ENCODE measurements at places on chromosomes 13 and 19. TPM values are rescaled to one million over a fixed set of nuclear protein-coding genes. Genes with fewer than 3 reads are reported as not detected.

GRCh38 chr19:2970201-2970835, 7.0 kb upstream of the TLE6 start:
- peaks cover 5% of the 10 kb centered on the region for H3K27me3 ChIP-seq
- H3K36me3 ChIP-seq, result no peaks in the 10 kb centered on the region
- DNase-seq, result no peak
- no peak overlapping the region for H3K4me3 ChIP-seq

DNA sequence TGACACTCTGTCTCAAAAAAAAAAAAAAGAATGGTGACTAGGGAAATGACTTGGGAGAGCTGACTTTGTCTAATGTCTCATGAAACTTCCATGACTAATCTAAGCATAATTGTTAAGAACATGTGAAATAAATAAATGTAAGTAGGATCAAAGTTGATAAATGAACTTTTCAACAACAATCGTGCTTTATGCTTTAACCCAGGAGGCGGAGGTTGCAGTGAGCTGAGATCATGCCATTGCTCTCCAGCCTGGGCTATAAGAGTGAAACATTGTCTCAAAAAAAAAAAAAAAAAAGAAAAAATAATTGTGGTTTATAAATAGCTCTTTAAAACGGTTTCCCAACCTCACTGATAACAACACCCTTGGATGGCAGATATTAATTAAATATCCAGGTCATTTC, 12.9 kb upstream of the AKT2 start:
- no peaks in the 10 kb centered on the region for H3K4me1 ChIP-seq
- no peak overlapping the region for H3K27ac ChIP-seq
- no peak for DNase-seq
- no peaks in the 10 kb centered on the region for H3K36me3 ChIP-seq
- H3K4me3 ChIP-seq, result no peak overlapping the region

DNA sequence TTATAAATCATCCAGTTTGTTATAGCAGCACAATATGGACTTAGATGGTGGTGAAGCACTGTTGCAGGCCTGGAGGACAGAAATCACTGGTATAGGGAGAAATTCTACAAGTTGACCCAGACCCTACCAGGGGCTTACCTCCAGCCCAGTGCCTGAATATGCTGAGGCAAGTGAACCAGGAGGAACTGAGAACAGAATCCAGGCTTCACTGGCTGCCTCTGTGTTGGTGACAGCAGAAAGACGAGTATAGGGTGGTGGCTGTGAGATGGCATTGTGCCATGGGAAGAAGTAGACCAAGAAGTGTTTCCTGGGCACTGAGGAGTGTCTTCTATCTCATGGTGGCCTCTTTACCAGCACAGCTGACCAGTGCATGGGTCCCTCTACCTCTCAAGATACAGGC, 15.9 kb upstream of the EID2 start:
- DNase-seq, result no peak
- peaks cover 38% of the 10 kb centered on the region for H3K4me1 ChIP-seq
- H3K36me3 ChIP-seq, result no peaks in the 10 kb centered on the region
- no peak overlapping the region for H3K27ac ChIP-seq

DNA sequence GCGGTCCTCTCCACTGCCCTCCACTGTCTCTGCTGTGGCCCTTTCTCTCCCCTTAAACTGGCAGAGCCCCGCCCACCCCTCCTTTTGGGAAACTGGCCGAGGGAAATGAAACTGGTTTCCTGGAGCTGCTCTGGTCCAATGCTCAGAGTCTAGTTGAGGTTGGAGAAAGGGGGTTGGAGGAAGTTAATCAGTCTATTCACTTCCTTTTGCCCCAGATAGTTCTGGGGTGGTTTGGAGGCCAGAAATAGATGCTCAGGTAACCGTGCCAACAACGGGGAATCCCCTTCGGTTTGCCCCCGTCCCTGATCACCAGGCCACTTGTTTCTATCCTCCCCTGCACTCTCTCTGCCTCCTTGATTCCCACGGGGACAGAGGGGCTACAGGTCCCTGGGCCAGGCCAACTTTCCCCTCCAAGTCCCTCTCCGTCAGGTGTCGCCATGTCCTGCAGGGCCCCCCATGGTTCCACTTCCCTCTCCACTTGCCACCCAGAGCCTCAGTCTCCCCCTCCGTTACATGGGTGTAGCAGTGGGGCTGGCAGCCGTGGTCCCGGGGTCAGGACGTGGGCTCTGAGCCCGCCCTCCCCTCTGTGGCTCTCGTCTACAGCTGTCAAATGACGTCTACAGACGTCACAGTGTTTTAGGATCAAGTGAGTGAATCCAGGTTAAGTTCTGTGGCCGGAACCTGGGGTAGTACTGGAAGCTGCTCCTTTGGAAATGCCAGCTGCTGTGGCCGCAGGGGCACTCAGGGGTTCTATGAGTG, at the start of gene IL4I1:
TSS of gene IL4I1 (minus strand) at position 25 of the 759 bp plus-strand sequence. CDS start 727 bp downstream, outside the sequence.
- H3K4me3 ChIP-seq, result peak within 1 kb of the TSS; percentile 80
- no peaks in the 10 kb centered on the region for H3K27me3 ChIP-seq
- peak within 1 kb of the TSS; percentile 97 for H3K27ac ChIP-seq
- peaks cover 52% of the 10 kb centered on the region for H3K4me1 ChIP-seq
- peaks cover 6% of the 10 kb centered on the region for H3K36me3 ChIP-seq

- H3K27me3 ChIP-seq, result peaks cover 2% of the 10 kb centered on the region
- H3K36me3 ChIP-seq, result no peaks in the 10 kb centered on the region
- H3K4me1 ChIP-seq, result peaks cover 27% of the 10 kb centered on the region
- peak overlapping the region; percentile 55 for H3K27ac ChIP-seq
- H3K4me3 ChIP-seq, result no peak overlapping the region
These were observed 109.0 kb downstream of the TNFRSF19 start for GRCh38 chr13:23679220-23679619.

The PEG3 gene
- total RNA-seq, result not detected

- DNase-seq, result no peak
- no peaks in the 10 kb centered on the region for H3K36me3 ChIP-seq
- no peak overlapping the region for H3K27ac ChIP-seq
- no peaks in the 10 kb centered on the region for H3K27me3 ChIP-seq
- no peak overlapping the region for H3K4me3 ChIP-seq
- H3K4me1 ChIP-seq, result peaks cover 24% of the 10 kb centered on the region
These were observed 41.1 kb downstream of the GPR12 start for GRCh38 chr13:26719356-26719945.

- H3K4me1 ChIP-seq, result peaks cover 73% of the 10 kb centered on the region
- peaks cover 23% of the 10 kb centered on the region for H3K36me3 ChIP-seq
- no peaks in the 10 kb centered on the region for H3K27me3 ChIP-seq
- DNase-seq, result no peak
These were observed 3.2 kb upstream of the POLR2E start for GRCh38 chr19:1098177-1099051.

DNA sequence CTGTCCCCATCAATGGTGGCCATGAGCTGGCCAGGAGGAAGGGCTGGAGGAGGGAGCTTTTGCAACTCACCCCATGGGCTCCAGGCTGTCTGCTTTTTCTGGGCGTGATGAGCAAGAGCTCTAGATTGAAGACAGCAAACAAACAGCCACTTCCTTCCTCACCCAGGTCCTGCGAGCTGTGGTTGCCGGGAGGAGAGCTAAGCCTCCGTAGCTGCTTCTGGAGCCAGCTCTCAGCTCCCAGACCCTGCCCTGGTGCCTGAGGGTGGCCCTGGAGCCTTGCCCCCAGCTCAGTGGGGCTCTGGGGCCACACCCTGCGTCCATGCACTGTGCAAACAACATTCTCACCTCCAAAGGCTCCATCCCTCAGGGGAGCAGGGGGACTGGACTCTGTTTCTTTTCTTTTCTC, 6.2 kb downstream of the MYO1F start:
- peaks cover 86% of the 10 kb centered on the region for H3K36me3 ChIP-seq
- peak overlapping the region; percentile 69 for H3K4me3 ChIP-seq
- H3K4me1 ChIP-seq, result peaks cover 87% of the 10 kb centered on the region
- no peaks in the 10 kb centered on the region for H3K27me3 ChIP-seq
- H3K27ac ChIP-seq, result peak overlapping the region; percentile 96

DNA sequence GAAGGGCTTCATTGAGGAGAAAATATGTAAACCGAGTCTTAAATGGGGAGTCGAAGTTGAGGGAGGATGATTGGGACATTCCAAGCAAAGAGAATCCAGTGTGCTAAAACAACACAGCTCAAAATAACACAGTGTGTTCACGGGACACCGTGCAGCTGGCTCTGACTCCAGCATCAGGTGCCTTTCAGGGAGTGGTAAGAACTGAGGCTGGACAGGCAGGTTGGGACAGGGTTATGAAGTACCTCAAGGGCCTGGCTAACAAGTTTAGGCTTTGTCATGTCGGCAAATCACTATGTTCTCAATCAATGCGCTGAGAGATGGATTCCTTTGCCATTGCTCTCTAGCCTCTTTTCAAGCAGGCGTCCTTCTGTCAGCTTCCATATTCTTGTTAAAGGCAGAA, 27.5 kb upstream of the WDFY2 start:
- DNase-seq, result no peak
- H3K36me3 ChIP-seq, result peaks cover 3% of the 10 kb centered on the region
- H3K4me3 ChIP-seq, result no peak overlapping the region
- no peak overlapping the region for H3K27ac ChIP-seq

- H3K27me3 ChIP-seq, result peaks cover 8% of the 10 kb centered on the region
- H3K4me3 ChIP-seq, result peak overlapping the region; percentile 49
- peaks cover 6% of the 10 kb centered on the region for H3K4me1 ChIP-seq
- DNase-seq, result peak; percentile 83
These were observed 8.7 kb downstream of the HOMER3 start for GRCh38 chr19:18932216-18932841.

- no peak overlapping the region for H3K27ac ChIP-seq
- peaks cover 34% of the 10 kb centered on the region for H3K36me3 ChIP-seq
- no peaks in the 10 kb centered on the region for H3K27me3 ChIP-seq
These were observed 15.2 kb downstream of the NDFIP2 start for GRCh38 chr13:79496188-79496587.

The MAP1S gene
- total RNA-seq, result 66.2 TPM

GRCh38 chr13:109400209-109400608, 386.2 kb downstream of the IRS2 start:
- no peaks in the 10 kb centered on the region for H3K36me3 ChIP-seq
- no peaks in the 10 kb centered on the region for H3K27me3 ChIP-seq
- H3K27ac ChIP-seq, result no peak overlapping the region
- DNase-seq, result no peak
- no peak overlapping the region for H3K4me3 ChIP-seq

DNA sequence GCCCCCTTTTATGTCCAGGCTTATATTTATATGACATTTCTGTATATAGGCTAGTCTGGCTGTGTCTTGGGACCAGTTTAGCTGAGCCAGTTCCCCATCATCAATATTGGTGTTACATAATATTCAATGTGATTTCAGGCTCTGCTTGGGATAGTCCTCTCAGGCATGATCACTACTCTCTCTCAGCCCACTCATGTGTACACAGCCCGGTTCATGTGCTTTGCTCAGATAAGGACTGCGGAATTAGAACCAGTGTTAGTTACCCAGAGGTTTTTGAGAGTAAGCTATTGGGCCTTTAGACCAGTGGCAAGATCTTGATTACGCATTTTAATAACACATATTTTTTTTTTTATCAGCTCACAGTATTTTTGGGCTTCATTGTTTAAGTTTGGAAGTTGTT, 219.9 kb downstream of the GPC5 start:
- no peaks in the 10 kb centered on the region for H3K27me3 ChIP-seq
- H3K4me1 ChIP-seq, result no peaks in the 10 kb centered on the region
- H3K36me3 ChIP-seq, result no peaks in the 10 kb centered on the region
- no peak overlapping the region for H3K27ac ChIP-seq

GRCh38 chr19:5775668-5776309, 8.8 kb downstream of the PRR22 start:
- no peaks in the 10 kb centered on the region for H3K27me3 ChIP-seq
- no peak overlapping the region for H3K4me3 ChIP-seq
- H3K36me3 ChIP-seq, result no peaks in the 10 kb centered on the region

DNA sequence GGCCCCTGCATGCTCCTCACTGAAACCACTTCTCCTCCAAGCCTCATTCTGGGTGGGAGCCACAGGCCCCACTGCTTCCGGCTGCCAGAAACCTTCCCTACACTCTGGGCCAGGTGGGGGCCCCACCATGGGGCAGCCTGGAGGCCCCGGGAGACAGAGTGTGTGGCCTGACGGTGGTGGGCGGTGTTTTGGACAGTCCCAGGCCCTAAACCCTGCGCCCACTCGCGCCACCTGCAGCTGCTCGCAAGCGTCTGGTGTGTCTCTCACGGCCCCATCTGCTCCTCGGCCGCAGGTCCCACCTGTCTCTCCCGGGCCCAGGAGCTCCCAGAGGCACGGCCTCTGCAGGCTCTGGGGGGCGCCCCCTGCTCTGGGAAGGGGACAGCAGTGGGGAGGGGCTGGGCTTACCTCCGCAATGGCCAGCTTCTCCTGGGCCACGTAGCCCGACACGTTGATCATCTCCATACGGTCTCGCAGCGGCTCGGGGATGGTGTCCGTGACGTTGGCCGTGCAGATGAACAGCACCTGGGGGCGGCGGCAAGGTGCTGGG, 5.6 kb downstream of the RPL36 start:
- H3K4me3 ChIP-seq, result no peak overlapping the region
- peaks cover 23% of the 10 kb centered on the region for H3K4me1 ChIP-seq
- H3K27me3 ChIP-seq, result no peaks in the 10 kb centered on the region

DNA sequence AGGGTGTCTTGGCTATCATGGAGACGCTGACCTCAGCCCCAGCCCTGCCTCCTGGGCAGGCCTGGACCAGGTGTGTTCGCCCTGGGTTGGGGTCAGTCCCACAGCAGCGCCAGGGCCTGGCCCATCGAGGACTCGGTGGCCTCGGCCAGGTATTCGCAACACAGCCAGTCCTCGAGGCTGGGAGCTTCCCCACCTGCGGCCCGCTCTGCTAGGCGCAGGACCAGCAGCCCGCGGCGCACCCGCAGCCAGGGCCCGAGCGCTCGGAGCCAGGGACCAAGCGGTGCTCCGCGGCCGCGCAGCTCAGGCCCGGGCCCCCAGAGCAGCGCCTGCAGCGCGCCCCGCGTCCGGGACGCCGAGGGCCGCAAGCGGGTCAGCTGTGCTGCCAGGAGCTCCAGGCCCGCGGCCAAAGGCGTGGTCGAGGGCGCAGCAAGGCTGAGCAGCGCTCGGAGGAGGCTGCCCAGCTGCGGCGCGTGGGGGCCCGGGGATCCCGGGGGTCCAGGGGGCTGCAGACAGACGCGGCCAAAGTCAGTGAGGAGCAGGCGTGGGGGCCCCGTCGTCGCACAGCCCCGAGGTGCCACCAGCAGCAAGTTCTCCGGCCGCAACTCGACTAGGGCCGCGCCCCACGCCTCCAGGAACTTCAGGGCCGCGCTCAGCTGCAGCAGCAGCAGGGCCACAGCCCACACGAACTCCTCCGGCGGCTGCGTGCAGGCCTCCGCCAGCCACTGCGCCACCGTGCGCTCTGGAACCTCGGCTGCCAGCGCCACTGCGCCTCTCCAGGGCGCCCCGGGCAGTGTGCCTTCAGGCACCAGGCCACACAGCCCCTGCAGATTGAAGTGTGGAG, 6.2 kb downstream of the PEAK3 start:
- H3K4me1 ChIP-seq, result peaks cover 34% of the 10 kb centered on the region
- H3K36me3 ChIP-seq, result peaks cover 34% of the 10 kb centered on the region
- H3K27me3 ChIP-seq, result no peaks in the 10 kb centered on the region
- no peak overlapping the region for H3K4me3 ChIP-seq

DNA sequence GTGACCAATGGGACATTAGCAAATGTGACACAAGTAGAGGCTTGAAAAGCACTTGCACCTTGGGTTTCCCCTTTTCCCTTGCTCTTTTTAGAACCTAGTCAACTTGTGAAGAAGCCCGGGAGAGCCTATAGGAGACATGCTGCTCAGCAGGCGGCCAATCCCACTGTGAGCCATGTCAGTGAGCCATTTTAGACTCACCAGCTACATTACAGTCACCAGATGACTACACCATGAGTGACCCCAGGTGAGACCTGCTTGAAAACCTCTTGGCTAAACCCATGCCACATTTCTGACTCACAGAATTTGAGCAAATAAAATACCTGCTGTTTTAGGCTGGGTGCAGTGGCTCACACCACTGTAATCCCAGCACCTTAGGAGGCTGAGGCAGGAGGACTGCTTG, 317.5 kb downstream of the KLF12 start:
- no peak overlapping the region for H3K4me3 ChIP-seq
- no peaks in the 10 kb centered on the region for H3K4me1 ChIP-seq
- H3K27ac ChIP-seq, result no peak overlapping the region
- no peaks in the 10 kb centered on the region for H3K27me3 ChIP-seq
- H3K36me3 ChIP-seq, result peaks cover 20% of the 10 kb centered on the region

The C5AR1 gene
- total RNA-seq, result not detected

All from activated CD4-positive, alpha-beta memory T cell treated with anti-CD3 and anti-CD28 coated beads, Interleukin-2, amount 10 ng/mL, durations not matched to agents 7 days and 5 days (primary cell).